Stimulated activated CD8-positive, alpha-beta memory T cell treated with anti-CD3 and anti-CD28 coated beads, Interleukin-2, amount 100 ng/mL, for 1 hour (primary cell): ENCODE measurements at places on chromosomes 4 and X.

GRCh38 chr4:182325397-182325796 is 82.2 kb downstream of the TENM3 start:
- no peak for DNase-seq

- no peak for DNase-seq
Measured at GRCh38 chrX:111095974-111096895, at the start of gene PAK3. Gene PAK3, plus strand, starts transcription at chrX:111096191. Its CDS starts 26,913 bp downstream, at chrX:111123104.

DNA sequence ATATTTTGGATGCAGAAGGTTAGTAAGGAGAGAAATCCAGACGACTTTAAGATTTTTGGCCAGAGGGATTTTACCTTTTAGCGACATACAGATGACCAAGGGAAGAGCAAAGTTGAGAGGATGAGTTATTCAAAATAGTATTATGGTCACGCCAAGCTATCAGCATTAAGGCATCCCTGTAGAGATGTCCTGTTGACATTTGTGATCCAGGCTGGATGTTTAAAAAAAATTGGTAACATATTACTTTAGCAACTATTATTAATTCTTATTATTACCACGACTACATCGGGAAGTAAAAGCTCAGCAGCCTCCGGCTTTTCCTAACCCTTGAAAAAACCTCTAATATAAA is 562 bp upstream of the OSTC start:
- no peak for DNase-seq

DNA sequence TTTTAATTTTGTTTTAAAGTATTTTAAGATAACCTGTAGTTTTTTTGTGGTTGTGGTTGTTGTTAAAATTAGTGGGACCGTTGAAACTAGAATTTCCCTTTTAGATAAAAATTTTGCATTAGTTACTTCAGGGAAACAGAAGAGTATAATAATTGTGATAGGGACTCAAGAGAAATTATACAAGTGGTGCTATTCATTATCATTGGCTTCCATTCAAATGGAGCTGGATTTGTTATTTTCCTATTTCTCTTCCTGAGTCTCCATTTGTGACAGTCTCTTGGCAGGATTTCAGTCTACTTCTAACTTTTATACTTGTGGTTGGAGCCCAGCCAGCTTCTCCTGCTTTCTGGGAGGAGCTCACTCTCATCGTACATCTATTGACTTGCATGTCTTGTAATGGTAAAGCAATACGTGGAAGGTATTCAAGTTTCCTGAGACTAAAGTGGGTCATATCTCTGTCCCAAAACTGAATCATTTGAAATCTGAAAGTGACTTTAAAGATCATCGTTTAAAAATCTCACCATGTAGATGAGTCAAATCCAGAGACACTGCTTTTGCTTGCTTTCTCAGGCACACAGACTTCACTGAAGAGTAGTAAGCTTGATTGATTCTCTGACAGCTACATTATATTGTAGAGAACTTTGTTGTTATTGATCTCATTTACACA is 155.8 kb downstream of the RPA4 start:
- DNase-seq = no peak

GRCh38 chr4:144302704-144303536 is 162.4 kb upstream of the GYPA start:
- DNase-seq = no peak

DNA sequence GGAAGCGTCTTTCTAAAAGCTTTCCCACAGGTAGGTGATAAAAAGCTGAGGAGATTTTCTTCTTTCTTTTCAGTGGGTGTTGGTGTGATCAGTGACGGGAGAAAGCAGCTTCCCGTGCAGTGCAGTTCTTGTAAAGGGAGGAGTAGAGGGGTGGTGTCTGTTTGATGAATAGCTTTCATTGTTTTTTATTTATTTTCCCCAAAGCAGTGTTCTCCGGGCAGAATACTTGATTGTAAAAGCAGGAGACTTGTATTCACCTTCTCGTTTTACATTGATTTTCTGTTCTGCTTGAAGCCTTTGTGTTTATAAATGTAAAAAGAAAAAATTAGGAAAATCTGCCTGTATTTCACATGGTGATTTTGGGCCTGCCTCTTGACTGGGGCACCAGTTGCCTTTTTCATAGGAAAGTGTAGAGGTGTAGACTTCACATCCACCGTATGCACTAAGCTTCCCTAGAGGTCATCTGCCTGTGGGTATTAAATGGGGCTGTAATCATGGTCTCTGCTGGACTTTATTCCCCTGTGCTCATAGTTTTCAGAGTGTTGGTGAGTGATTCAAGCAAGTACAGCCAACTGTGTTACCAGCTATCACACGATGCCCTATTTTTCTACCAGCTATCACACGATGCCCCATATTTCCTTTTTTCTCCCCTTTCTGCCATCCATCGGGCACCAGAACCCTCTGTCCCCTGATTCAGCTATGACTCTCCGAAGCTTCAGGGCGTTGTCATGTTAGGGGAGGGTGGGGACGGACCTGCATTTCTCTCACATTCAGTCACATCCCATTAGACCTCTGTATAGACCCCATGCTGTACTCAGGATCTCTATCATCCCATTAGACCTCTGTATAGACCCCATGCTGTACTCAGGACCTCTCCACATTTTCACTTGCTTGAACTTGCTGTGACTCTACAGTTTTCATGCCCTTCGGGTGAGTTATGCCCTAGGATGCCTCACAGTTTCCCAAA is 526.5 kb downstream of the TRIML1 start:
- DNase-seq = no peak

GRCh38 chr4:154205471-154205870 is 286.1 kb downstream of the DCHS2 start:
- DNase-seq = no peak

GRCh38 chr4:148295642-148296041 is 146.6 kb downstream of the NR3C2 start:
- no peak for DNase-seq
